Activated T-cell treated with anti-CD3 and anti-CD28 coated beads, Interleukin-2, amount 50 U/mL, for 48 hours (primary cell): ENCODE measurements at places on chromosomes 3 and 15.

DNA sequence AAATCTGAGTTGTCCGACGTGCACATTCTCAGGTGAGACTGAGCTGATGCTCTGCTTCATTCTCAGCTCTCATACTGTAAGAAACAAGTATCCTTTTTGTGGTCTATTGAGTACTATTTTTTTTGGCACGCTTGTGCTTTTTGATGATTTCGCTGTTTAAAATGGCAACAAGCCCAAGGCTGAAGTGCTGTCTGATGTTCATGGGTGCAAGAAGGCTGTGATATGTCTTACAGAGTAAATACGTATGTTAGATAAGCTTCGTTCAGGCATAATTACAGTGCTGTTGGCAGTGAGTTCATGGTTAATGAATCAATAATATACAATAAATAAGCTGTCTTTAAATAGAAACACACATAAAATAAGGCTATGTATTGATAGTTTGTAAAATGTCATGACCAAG, 27.2 kb downstream of the AQR start:
- no peak for DNase-seq

DNA sequence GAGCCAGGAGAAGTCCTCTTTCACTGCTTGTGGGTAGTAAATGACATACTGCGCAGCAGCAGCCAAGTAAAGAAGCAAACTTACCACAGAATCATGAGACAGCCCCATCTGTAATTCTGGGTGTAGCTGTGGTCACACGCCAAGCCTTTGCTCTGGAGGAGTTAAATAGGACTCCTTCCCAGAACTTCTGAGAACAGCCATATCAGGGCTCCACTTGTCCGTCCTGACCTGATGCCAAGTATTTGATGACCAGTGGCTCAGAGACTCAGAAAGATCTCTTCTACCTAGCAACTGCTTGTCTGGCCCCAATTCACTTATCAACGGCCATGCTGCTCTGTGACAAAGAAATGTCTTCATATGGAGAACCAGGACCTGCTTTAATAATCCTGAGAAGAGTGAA, 20.6 kb upstream of the GOLIM4 start:
- DNase-seq: no peak

GRCh38 chr3:181486141-181486885, 225.4 kb upstream of the SOX2 start:
- DNase-seq: no peak

DNA sequence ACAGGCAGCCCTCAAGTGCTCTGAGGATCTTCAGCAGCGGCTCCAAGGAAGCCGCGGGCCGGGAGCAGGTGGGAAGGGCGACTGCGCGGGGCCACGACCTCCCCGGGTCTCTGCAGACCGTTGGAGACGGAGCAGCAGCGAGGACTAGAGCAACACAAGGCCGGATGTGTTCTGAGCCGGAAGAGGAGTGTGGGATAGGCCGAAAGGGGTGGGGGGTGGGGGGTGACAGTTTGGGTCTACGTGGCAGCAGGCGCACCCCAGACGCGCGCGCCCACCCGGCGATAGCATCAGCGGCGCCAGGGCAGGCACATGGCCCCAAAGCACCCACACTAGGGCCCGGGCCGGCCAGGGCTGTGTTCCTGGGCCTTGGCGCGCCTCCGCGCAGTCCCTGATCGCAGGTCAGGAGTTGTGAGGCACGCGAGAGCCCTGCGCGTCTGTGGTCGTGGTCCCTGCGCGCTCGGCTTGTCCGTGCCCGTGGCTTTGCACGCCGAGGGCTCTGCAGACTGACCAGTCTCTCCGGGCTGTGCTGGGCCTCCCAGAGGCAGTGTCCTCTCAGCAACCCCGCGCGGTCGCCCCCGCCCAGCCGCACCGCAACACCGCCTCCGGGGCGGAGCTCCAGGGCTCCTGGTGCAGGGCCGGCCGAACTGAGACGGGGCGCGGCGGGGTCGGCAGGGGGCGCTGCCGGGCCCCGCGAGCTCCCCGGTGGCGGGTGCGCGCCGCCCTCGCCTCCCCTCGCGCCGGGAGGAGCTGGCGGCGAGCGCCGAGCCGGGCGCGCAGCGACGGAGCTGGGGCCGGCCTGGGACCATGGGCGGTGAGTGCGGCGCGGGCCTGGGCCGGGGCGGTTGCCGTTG, at the start of gene PXYLP1:
PXYLP1 (plus strand) TSS at position 725 of the 851 bp plus-strand sequence. CDS start 28,351 bp downstream, outside the sequence.
- peak; percentile 96 for DNase-seq

GRCh38 chr15:66647358-66647757, 54.7 kb upstream of the SMAD6 start:
- no peak for DNase-seq

- DNase-seq: no peak
Measured at GRCh38 chr3:133441867-133442270, 42.0 kb downstream of the BFSP2 start.

DNA sequence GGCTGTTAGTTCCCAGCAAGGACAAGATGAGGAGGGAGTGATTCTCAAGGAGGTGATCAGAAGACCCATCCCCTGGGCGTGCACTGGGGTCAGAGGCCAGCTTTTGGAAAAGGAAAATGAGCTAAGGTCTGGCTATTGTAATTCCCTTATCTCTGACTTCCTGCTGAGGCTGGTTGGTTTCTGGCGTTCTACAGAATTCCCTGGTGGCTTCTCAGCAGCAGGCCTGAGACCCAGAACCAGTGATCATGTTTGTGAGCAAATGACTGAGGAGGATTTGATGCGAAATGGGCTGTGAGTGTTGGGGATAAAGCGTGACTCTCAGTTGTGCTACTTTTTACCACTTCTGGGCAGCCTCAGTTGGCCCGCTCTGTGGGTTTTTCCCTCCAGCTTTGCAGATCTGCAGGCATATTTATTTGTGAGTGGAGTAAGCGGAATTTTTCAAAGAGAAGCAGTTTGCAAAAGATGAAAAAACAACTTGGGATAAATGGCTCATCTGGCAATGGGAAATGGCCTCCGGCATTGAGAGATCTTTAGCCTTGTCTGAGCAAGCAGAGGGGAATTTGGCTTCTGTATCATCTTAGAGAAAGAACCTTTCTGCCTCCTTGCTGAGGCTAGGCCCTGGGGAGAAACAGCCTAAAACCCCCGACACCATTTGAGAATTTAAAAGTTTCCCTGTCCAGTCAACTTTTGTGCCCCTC, 102.7 kb downstream of the SLCO3A1 start:
- no peak for DNase-seq

DNA sequence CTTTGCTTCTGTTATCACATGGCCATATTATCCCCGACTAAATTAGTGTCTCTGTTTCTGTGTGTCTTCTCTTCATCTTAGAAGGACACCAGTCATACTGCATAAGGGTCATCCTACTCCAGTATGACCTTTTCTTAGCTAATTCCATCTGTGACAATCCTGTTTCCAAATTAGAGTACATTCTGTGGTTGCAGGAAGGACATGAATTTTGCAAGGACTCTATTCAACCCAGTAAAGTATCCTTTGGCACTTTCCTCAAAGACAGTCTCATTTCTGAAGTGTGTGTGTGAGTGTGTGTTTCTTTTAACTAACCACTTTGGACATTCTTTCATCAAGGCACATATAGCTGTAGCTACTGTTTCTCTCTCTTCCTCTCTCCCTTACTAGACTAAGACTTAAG, 15.2 kb upstream of the MME start:
- no peak for DNase-seq

DNA sequence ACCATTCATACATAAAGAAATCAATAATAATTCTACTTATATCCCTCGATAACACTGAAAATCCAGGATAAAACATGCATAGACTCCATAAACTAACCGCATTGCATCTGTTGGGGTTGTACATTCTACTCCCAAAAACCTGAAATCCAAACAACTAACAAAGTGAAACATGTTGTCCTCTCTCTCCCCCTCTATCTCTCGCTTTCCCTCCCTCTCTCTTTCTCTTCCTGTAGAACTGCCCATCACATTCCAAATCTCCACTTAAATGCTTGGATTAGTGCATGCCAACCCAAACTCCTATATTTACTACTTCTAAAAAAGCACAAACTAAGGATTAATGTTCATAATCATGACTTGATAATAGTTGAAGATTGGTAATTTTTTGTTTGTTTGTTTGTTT, 80.2 kb downstream of the MECOM start:
- no peak for DNase-seq

GRCh38 chr3:170522201-170522600, 63.7 kb downstream of the SLC7A14 start:
- no peak for DNase-seq

- DNase-seq: no peak
Measured at GRCh38 chr15:60343221-60343970, 54.4 kb downstream of the ANXA2 start.

- no peak for DNase-seq
Measured at GRCh38 chr3:19898721-19899120, 35.3 kb downstream of the EFHB start.

DNA sequence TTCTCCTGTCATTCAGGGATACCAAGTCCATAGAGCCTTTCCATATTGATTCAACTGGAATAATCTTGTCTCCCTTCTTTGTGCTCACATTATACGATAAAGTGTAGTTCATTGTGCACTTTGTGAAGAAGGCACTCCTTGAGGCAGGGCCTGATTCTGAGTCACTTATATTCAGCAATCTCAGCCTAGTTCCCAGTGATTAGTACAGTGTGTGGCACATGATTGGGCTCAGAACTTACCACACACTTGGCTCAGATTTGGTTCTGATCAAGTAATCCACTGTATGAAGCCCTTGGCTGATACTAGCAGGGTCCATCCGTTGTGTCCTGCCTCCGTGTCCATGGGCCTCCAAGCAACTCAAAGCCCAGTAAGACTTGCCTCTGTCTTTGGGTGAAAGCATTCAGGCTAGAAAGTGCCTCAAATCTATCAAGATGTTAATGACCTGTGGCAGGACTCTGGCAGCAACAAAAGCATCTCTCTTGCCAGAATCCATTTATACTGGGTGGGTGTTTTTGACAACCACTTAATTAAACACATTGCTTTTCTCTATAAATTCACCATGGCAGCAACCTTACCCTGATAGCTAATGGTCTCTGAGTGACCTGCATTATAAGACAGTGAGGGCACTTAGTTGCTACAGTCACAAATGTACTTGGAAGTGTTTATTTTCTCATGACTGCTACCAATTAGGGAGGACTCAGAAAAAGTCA, 51.3 kb downstream of the TPRG1 start:
- no peak for DNase-seq

- DNase-seq: no peak
Measured at GRCh38 chr3:46092702-46093080, 65.4 kb upstream of the XCR1 start.

GRCh38 chr3:4543110-4543509, 50.0 kb downstream of the ITPR1 start:
- DNase-seq: no peak

DNA sequence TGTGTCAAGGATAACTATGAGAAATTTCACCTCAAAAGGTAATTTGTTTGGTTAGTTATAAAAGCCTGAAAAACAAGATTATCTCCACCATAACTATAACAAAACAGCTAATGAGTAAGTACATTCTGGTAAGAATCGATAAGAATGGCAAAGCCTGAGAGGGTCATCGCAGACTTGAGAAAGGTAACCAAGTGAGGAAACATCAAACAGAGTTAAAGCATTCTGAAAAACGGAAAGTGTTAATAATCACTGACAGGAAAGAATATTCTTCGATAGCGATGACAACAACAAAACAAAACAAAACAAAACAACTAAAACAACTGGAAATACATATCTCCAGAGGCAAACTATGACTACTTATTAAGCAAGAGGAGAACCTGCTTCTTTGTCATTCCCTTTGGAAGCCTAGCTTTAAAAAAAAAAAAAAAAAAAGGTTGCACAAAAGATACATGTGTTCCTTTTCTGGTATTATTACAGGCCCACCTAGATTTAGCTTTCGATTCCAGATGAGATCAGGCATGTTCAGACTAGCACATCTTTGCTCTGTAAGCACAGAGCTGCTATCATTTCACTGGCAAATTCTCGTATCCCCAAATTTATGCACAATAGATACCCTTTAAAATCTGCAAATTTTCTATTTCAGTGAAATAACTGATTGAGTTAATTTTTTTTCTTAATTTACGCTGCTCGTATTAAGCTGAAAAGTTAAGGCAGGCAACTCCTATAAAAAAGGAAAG, 155.6 kb downstream of the TIGIT start:
- no peak for DNase-seq

- no peak for DNase-seq
Measured at GRCh38 chr3:183268366-183268765, 15.3 kb downstream of the B3GNT5 start.

DNA sequence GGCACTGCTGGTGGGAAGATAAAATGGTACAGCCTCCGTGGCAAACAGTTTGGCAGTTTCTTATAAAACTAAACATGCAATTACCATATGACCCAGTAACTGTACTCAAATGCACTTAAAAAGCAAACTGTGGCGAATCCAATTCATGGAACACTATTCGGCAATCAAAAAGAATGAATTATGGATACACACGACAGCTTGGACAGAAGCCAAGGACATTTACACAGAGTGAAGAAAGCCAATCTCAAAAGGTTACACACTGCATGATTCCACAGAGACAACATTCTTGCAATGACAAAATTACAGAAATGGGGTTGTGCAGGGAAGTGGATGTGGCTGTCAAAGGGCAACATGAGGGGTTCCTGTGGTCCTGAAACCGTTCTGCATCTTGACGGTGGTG, 122.1 kb upstream of the IQSEC1 start:
- no peak for DNase-seq

- no peak for DNase-seq
Measured at GRCh38 chr15:95286352-95286880, 1044.1 kb upstream of the NR2F2 start.

DNA sequence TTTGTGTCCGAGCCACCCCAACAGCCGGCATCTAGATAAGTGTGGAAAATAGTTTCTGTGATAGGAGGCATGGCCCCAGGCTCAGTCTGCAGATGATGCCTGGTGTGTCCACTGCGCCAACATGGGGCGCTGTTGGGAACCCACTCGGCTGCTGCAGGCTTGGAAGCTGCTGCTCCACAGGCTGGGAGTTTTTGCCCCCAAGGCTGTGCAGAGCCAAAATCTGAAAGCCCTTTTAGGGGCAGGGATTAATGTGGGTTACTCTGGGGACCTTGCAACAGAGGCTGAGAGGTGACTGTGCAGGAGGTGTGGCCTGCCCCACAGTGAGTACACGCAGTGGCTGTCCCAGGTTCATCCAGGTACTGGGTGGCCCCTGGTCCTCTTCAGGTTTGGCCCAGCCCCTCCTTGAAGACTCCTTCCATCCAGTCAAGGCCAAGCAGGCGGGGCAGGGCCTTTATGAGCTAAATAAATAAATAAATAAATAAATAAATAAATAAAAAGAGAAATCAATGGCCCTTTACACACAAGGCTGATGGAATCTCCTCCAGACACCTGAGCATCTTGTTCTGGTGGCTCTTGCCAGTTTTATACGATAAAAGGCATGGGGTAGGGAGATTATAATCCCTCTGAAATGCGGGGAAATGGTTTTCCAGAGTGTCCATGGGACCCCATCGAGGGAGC, 73.8 kb downstream of the AAGAB start:
- no peak for DNase-seq

DNA sequence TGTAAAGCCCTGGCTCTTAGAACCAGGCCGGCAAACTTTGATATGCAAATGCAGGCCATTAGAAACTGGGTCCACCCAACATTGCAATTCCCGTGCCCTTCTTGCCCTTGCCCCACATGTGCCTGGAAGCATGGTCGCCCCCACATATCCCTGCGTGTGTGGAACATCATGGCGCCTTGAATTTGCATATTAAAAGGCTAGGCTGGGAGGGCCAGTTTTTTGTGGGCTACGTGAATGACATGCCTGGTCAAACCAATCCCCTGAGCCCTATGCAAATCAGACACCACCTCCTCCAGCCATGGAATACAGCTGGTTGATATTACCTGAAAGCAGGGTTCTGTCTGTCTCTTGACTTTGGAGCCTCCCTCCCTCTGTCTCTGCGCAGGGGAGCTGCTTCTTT, 58.7 kb upstream of the ARHGEF26 start:
- DNase-seq: no peak

GRCh38 chr3:25960776-25961175, 170.9 kb downstream of the OXSM start:
- no peak for DNase-seq

GRCh38 chr15:99105514-99106341, 848 bp downstream of the SYNM start:
- DNase-seq: peak; percentile 53
